Left forelimb (tissue), 1 donor: ENCODE measurements at places on chromosomes 13 and 19.

GRCh38 chr19:18171605-18172327 lies 1.8 kb upstream of the IFI30 start:
- DNase-seq = no peak

GRCh38 chr13:38421590-38422560 lies 72.2 kb downstream of the UFM1 start:
- no peak for DNase-seq

DNA sequence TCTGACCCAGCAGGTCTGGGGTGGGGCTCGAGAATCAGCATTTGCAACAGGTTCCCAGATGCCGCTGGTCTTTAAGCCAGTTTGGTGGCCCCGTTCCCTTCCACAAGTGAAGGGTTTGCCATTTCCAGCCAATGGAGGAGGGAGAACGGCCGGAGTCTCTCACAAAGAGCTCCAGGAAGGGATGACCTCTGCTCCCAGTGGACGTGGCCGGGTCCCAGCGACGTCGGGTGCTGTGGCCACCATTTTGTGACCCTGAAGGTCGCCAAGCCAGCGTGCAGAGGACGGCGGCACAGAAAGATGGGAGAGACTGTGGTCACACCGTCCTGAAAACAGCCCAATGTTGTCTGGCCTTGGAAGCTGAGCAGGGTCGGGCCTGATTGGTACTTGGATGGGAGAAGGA lies 8.0 kb downstream of the SHC2 start:
- DNase-seq = no peak

DNA sequence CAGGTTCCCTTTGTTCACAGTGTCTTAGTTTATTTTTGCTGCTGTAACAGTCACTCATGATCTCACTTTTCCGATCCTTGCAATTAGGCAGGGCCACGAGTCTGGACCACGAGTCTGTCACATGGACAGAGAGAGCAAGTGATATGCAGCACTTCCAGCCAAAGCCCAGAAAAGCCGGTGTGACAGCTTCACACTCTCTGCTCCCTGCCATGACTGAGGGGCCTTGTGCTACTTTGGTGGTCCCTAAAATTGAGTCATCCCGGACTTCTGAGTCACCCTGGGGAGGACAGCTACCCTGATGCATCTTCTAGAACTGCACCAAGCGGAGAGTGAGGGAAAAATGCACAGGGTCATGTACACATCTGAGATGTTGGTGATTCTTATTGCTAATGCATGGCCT lies 179.6 kb downstream of the EFNB2 start:
- DNase-seq = no peak

DNA sequence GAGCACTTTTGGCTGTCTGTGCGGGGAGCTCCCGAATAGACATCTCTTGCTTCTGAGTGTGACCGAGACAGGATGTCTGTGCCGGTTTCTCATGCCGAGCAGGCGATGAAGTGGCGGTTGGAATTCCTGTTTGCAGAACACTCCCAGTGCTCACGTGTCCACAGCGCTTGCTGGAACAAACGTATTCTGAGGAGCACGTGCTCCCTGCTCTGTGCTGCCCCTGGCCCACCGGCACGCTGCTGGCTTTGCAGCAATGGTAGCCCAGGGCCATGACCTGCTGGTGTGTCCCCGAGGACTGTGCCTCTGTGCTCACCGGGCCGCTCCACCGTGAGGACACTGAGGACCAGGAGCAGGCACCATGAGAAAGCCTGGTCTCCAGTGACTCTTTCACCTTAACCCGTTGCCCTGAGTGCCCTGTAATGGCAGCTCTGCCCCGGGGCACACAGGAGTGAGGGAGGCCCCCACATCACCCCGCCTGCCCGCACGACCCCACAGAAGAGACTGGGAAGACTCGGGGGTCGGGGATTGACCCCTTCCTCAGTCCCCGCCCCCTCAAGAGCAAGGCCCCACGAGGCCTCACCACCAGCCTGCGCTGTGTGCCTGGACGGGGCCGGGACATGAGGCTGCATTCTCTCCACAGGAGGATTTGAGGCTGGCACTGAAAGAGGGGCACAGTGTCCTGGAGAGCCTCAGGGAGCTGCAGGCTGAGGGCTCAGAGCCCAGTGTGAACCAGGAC lies 40.0 kb upstream of the F7 start:
- DNase-seq = no peak

DNA sequence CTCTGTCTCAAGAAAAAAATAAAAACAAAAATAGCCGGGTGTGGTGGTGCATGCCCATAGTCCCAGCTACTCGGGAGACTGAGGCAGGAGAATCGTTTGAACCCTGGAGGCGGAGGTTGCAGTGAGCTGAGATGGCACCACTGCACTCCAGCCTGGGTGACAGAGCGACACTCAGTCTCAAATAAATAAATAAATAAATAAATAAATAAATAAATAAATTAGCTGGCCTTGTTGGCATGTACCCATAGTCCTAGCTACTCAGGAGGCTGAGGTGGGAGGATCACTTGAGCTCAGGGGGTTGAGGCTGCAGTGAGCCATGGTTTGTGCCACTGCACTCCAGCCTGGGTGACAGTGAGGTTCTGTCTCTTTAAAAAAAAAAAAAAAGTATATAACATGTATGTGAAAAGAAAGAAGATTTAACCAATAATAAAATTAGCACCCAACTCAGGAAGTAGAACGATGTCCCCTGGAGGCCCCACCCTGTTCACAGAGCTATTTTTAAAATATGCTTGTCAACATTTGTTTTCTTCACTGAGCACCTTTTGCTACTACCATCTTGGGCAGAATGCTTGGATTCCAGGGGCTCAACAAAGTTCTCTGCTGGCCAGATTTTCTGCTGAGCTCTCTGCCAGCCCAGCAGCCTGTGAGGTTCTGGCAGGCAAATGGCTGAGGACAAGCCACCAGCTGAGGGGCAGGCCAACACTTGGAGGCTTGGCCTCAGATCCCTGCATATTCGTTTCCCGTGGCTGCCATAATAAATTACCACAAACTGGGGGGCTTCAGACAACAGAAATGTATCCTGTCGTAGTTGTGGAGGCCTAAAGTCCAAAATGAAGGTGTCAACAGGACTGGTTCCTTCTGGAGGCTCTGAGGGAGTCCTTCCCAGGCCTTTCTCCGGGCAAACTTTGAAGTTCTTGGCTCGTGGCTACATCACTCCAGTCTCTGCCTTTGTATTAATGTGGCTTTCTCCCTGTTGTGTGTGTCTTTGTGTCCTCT lies 5.2 kb downstream of the SLC25A42 start:
- no peak for DNase-seq
